ENCODE measurements at places on chromosomes 1 and 21.

GRCh38 chr1:89555550-89555949 lies 30.9 kb downstream of the LRRC8B start:
- no peak for DNase-seq

- DNase-seq, result no peak
Measured at GRCh38 chr1:241770115-241770514, 77.9 kb upstream of the EXO1 start.

DNA sequence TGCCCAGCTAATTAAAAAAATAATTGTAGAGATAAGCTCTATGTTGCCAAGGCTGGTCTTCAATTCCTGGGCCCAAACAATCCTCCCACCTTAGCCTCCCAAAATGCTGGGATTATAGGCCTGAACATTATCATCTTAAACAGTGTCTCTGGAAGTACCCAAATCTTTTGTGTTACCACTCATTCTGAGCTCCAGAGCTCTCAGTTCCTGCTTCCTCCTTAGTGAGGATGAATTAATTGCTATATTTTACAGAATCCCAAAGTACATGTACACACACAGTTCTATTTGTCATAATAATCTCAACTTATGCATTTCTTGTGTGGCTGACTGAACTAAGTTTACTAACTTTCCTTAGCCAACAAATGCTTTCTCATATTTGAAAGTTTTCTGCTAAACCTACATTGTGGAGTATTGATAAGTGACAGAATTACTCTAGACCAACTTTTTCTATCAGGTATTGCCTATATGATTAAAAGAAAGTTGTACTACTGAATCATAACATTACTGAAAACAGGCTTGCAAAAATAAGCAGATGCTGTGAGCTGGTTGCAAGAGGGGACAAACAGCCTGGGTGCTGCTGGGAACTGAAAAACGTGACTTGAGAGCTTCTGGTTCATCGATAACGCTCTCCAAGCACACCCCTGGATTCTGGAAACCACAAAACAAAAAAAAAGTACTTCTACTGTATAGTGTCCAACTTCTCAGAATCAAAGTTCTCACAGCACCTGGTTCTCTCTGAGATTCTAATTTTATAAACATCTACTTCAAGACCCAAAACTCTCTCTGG lies 15.3 kb downstream of the VAV3 start:
- DNase-seq, result no peak

- DNase-seq, result no peak
Measured at GRCh38 chr21:37300114-37300751, 33.1 kb upstream of the VPS26C start.

GRCh38 chr1:160711602-160712311 lies at the start of gene CD48:
Gene CD48 (minus strand): TSS chr1:160711822. CDS start chr1:160711763, 59 bp downstream.
- DNase-seq, result peak; percentile 47

DNA sequence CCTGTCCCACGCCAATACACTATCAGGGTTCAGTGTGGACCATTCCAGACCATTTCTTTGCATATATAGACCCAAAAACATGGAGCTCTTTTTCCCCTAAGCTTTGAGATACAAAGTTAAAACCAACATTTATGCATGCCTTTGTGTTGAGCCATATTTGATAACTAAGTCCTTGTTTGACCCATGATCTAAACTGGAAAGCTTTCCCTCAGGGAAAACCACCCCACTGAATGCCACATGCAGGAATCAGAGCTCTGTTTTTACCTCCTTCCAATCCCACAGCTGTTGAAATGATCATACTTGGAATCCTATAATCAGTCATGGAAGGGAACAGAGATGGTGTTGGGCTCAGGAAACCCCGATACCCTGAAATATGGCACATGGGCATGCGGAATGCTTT lies 14.8 kb upstream of the SLC45A1 start:
- no peak for DNase-seq

GRCh38 chr1:199734186-199734585 lies 293.3 kb upstream of the NR5A2 start:
- DNase-seq, result no peak

DNA sequence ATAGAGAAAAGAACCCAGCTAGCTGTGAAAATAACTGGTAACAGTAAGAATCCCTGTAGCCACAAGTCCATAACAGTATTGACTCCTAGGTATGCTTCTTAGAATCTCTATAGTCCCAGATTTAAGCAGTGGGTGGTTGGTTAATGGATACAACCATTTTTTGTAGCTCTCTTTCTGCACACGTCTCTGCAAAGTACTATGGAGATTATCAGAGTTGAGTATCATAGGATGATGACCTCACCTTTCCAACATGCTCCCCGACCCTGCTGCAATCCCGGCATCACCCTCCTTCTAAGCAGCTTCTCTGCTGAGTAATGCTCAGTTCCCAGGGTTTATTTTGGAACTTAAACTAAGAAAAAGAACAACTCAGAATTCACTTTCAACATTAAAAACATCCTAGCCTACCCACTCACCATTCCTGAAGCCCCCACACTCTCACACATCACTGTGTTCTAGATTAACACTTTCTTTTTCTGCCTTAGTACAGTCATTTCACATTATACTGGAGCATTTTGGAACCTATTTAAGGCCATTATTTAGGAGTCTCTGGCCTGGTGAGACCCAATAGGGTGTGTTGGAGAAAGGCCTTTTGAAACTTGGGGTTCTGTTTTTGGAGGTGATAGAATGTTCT lies 2.7 kb downstream of the MLLT11 start:
- DNase-seq, result no peak

DNA sequence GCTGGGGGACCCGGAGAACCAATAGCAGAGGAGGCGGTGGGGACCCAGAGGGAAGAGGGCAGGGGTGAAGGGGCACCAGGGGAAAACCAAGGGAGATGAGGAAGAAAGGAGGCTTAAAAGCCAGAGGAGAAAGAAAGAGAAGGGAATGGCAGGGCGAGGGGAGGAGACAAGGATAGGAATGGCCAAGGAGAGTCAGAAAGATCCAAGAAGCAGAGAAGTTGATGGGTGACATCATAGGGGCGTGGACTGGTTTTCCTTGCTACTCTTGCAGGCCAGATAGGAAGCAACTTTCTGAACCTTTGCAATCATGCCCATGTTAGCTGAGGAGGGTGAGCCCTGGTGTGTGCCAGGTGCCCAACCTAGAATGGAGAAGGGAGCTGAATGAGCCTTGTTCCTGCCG lies 5.4 kb downstream of the NPR1 start:
- DNase-seq, result no peak

DNA sequence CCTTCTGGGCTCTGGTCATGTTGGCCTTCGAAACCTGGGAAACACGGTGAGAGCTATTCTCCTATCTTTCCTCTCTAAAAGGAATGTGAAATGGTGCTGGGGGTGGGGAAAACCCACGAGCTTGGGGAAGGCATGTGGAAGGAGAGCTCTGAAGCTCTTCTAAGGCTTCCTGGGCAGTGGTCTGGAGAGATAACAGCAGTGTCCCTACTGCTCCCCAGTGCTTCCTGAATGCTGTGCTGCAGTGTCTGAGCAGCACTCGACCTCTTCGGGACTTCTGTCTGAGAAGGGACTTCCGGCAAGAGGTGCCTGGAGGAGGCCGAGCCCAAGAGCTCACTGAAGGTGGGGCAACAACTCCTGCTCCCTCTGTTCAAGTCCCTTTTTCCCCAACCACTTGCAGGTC lies 2.8 kb downstream of the USP21 start:
- DNase-seq, result no peak

Data from germinal center (tissue), 1 donor.